Fibroblast of skin of right quadriceps (primary cell): ENCODE measurements at places on chromosomes 4 and X.

DNA sequence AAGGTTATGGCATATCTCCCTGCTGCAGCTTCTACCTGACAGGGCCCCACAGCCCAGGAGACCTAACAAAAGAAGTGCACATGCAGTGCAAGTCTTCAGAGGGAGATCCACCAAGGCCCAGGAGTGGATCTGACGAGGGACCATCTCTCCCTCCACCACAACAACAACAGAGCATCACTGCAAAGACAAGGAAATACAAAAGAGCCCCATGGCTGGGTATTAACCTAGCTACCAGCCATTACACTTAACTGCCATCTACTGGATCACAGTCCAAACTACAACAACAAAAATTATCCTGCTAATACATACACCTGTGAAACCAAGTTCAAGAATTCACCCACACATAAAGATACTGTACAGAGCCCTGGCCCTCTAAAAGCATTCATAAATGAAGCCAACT lies 280.2 kb upstream of the SLC7A11 start:
- no peak for DNase-seq

DNA sequence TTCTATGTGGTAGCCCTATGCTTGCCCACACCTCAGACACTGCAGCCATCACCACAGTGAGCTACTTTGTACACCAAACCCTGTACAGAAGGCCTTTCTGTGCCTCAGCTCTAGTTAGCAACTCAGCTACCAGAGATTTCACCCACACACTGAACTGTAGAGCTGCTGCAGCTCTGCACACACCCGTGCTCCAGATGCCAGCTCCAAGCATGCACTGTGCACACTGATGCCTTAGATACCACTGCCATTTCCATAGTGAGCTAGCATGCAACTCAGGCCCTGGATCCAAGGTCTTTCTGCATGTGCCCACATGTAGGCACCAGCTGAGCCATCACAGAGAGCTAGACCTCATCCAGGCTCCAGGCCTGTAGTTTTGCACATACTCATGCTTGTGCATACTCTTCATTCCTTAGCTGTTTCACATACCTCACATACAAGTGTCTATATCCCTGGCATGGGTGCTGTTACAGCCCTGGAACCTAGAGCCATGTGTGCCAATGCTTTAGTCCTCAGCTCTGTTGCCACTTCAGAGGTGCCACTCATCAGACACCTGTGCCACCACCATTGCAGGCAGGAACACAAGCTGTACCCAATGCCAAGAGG lies 423.5 kb upstream of the NDST3 start:
- DNase-seq: no peak

DNA sequence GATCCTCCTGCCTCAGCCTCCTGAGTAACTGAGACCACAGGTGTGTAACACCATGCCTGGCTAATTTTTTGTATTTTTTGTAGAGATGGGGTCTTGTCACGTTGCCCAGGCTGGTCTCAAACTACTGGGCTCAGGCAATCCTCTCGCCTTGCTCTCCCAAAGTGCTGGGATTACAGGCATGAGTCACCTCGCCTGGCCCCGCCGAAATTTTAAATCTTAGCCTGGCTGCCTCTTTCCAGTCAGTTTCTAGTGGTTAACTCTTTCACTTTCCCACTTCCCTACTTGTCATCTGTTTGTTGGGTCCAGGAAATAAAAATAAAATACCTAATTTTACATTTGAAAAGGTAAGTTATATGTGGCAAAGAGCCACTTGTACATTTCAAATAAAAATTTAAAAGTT lies 62.4 kb downstream of the TMEM165 start:
- DNase-seq: peak; percentile 35

- DNase-seq: no peak
Observed at GRCh38 chr4:81211956-81212355, 3.1 kb downstream of the PRKG2 start.

GRCh38 chr4:4990857-4991540 lies 28.3 kb downstream of the CYTL1 start:
- peak; percentile 63 for DNase-seq

GRCh38 chrX:101108284-101108683 lies 10.3 kb downstream of the CENPI start:
- DNase-seq: peak; percentile 67

- no peak for DNase-seq
Observed at GRCh38 chr4:175351473-175351872, 433.3 kb downstream of the ADAM29 start.

DNA sequence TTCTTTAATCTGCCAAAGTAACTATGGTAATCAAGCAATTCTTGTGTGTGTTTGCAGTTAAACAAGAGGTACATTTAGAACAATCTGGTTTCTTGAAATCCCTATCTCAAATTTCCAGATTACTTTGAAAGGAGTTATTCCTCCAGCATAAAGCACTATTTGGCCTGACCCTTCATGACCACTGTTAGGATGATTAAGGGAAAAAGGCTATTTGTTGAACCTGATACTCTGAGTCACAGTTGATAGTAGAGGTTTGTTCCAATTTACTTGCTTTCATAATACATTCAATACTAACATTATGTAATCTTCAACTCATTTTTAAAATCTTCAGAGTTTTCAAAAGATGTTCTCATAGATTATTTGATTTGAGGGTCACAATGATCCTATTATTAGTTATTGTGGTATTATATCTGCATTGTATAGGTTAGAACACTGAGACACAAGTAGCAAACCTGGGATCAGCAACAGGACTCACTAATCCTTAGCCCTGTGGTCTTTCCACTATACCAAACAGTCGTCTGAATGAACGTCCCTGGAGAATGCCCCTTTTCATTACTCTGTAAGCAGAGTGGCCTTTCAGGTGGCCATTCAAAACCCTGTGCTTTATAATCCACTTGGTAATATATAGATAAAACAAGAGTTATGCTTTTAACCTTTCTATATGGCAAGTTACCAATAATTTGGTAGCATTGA lies 8.1 kb upstream of the NDST4 start:
- no peak for DNase-seq

DNA sequence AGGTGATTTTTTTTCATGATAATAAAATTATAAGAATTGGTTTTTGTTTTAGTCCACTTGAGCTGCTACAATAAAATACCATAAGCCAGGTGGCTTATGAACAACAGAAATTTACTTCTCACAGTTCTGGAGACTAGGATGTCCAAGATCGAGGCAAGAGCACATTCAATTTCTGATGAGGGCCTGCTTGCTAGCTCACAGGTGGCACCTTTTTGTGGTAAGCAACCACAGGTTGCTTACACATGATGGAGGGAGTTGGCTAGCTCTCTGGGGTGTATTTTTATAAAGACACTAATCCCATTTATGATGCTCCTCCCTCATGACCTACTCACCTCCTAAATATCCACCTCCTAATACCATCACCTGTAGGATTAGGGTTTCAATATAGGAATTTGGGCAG lies 1248.5 kb upstream of the TENM3 start:
- no peak for DNase-seq

- DNase-seq: no peak
Observed at GRCh38 chr4:56821381-56822243, at the start of gene SPINK2. SPINK2 (minus strand) TSS chr4:56821701; CDS start chr4:56821662, 39 bp downstream.

DNA sequence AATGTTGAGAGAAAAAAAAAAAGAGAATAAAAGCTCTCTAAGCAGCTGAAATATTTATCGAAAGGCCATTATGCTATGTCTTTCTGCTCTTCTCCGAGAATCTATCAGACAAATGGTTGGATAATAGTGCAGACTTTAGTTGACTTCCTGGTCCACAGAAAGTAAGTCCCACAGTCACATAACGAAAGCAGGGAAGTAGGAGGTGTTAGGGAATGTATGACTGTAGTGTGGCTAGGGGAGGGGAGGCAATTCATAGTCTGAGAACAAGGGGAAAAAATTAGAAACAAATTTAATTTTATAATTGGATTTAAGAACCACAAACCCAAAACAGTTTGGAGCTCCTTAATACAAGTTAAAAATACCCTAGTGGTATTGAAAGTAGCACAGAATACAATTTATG lies 79.7 kb upstream of the VEGFC start:
- DNase-seq: no peak

GRCh38 chrX:153642655-153643430 lies 4.2 kb upstream of the DUSP9 start:
- no peak for DNase-seq

DNA sequence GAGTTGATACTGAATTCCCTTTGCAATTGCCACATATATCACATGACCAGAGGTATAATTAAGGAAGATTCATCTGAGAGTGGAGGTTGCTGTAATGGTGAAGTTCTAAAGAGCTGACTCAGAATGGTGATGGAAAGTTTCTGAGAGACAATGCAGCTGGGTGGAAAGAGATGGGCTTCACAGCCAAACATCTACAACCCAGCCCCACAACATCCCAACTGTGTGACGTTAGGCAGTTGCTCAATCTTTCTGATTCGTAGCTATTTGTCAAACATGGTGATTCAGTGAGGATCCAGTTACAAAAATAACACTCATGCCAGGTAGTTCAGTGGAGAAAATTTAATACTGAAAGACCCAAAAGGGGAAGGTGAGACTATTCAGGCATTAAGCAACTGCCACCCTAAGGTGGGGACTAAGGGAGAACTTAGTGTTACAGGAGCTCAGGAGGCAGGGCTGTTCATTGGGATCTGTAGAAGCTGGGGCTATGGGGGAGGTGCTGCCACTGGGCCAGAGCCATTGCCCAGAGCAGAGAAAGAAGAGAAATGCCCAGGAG lies 6.9 kb upstream of the AFF1 start:
- DNase-seq: peak; percentile 96

GRCh38 chr4:186543206-186543605 lies 12.2 kb downstream of the MTNR1A start:
- no peak for DNase-seq
